Fibroblast of skin of scalp (primary cell): ENCODE measurements at places on chromosomes 6 and 20.

DNA sequence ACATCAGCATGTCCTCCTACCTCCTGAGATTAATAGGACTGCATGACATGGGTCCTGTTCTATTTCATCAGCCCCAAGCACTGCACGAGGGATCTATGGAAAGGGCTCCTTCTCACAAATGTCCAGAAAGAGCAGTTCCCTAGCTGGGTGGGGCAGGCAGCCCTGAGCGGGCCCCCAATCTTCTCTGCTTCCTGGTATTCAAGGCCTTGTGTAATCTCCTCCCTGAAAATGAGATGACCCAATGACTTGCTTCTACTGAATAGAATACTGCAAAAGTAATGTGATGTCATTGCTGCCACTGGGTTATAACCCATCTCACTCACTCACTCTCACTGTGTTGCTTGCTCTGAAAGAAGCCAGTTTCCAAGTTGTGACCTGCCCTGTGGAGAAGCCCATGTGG is 126.4 kb downstream of the OPRM1 start:
- no peak for DNase-seq

DNA sequence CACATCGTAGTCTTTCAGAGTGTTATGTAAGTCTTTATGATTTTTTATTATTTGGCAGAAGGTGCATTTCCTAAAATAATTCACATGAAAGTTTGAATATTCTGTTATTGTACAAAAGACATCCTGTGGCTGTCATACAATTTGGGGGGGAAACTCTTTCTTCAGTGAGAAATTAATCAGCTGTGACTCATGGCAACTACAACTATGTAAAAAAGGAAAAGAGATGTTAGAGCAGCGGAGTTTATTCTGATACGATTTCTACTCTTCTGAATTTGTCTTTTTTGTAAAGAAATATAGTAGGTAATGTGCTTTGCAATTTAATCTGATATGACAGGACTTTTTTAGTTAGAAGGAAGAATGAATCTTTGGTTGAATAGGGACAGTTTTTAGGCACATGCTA is 14.2 kb downstream of the COL19A1 start:
- DNase-seq: no peak

DNA sequence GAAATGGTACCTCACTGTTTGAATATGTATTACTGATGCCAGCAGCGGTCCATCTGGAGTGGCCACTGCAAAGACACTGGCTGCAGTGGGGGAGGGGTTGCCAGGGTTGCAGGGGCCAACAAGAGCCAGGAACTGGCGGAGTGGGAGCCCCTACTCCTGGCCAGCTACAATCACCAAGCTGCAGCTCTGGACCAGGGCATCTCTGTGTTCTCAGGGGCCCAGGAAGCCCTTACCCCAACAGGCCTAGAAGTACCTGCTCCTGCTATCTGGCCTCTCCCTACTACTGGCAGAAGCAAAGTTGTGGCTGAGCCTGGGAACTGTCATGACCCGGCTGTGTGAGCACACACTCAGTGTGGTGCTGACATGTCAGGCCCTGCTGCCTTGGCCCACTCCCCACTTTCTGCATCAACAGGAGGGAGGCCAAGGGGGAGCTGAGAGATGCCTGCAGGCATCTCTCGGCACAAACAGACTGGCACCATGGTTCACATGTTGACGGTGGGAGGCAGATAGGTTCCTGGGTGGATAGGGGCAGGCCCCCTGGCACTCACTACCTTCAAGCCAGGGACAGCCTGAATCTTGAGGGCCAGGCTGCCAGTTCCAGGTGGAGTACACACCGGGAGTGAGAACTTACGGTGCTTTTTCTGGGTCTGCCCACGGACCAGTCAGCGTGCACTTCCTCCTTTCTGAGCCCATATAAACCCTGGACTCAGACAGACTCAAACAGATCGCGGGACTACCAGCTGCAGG is 1188.0 kb downstream of the GRIK2 start:
- DNase-seq: no peak

DNA sequence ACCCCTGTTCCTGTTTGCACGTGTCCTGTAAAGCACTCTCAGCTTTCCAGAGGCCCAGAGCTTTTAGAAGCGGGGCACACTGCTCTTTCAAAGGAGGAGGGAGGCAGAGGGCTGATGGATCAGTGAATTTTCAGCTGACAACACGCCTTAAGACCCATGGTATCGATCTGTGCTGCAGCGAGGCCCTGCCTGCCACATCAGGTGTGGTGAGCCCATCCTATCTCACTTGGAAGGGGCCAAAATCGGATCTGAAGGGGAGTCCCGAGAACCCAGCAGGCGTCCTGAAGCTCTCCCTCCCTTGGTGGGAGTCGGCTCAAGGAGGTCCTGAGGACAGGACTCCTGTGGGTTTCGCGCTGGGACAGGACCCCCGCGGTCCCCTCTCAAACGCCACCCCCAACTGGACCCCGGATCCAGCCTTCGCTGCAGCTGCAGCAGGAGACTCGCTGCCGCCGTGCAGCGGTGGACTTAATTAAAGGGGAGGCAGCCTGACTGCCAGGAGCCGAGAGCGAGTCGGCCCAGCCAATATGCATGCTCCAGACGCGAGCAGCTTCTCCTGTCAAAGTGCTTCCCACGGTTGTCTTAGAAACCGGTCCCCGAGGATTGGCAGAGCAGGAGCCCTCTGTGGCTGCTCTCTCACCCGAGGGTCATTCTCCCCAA is 580.0 kb upstream of the ZNF337 start:
- peak; percentile 5 for DNase-seq

DNA sequence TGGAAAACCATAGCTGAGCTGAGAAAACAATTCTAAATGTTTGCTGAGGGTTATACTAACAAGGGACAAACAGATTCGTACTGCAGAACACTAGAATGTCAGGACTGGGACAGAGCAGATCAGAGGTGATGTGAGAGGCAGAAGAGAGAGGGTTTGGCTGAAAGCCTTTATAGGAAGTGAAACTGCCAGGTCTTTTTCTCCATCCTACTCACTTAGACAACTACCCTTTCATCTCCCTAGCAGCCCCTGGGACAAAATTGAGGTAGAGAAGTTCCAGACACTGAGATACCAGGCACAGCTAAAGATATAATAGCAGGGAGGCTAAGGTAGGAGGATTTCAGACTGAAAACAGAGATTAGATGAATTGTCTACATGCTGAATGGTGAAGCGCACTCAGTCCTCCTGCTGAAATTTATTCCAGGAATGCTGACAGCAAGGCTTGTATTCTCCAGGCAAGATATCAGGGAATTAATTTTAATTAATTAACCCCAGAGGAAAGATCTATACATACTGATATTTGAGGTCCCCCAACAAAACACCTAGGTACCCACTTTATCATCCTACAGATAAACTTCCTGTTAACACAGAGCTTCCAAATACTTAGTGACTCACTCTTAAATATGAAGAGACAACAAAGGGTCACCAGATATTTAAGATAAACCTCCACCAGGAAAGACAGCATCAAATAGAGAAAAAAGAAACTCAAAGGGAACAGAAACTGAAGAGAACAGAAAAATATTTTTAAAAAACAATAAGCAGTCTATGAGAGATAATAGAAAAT is 12.6 kb upstream of the EIF2S2 start:
- no peak for DNase-seq

DNA sequence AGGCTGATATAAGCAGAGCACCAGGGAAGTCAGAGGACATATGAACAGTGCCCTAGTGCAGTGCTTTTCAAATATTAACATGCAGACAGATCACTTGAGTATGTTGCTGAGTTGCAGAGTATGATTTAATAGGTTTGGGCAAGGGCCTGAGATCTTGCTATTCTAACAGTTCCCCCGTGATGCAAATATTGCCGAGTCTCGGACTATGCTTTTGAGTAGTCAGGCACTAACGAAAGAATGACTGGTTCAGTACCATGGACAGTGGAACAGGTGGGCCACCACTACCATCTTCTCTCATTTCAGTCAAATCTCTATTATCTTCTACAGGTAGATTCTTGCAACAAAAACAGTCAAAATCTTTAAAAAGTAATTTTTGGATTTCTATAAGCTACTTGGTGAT is 3.7 kb upstream of the TMEM200A start:
- DNase-seq: no peak

DNA sequence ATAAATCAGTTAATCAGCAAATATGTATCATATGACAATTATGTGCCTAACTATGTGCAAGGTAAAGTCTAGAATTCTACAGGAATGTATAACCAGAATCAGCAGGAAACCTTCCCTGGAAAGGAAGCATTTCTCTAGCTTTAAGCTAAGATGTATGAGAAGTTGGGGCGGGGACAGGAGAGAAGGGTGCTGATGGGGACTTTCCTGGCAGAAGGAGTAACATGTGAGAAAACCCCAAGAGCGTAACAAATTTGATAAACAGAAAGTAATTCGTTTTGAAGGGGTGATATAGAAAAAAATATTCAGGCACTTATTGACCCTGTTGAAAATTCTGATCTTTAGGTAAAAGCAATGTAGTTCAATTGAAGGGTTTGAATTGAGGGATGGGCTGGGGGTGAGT is 226.1 kb downstream of the KHDRBS2 start:
- DNase-seq: no peak

DNA sequence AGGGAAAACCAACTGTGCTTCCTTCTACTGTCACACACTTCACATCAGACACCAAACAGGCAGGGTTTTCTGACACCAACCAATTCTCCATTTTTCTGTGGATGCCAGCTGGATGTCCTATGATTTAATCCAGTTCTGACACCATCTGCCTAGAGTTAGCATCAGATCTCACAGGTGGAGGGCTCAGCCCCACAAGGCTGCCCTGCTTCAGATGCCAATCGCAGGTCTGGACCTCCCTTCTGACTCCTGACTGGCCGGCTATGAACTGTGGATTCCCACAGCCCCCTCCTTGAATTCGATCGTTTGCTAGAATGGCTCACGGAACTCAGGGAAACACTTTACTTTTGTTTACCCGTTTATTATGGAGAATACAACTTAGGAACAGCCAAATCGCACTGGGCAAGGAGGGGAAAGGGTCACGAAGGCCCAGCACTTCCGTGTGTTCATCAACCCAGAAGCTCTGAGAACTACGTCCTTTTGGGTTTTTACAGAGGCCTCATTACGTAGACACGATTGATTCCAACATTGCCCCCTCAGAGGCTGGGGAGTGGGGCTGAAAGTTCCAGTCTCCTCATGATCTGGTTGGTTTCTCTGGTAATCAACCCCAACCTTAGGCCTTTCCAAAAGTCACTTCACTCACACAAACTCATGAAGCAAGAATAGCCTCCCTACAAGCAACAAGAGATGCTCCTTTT is 25.4 kb upstream of the MAS1 start:
- no peak for DNase-seq

DNA sequence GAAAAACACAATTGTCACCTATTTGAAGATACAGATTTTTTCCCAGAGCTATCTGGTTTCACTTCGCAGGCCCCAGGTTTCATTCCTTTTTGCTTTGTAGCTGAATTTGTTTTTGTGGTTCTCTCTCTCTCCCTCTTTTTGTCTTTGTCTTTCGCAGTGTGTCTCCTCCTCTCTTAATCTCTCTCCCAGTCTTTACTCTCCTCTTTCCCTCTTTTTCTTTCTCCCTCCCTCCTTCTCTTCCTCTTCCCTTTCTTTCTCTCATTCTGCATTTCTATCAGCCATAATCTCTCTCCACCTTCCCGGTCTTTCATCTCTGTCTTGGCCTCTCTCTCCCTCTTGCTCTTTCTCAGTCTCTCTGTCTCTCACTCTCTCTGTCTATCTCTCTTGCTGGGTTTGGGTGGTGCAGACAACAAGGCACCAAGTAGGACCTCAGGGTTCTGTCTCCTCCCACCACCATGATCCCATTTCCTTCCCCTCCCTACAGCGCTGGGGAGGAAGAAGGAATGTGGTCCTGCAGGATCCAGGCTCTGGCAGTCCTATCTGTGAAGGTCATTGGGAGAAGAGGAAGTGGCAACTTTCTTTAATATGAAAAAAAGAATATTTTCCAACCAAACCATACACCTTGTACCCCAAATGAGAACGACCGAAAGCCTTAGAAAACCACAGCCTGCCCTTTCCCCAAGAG is 63.2 kb downstream of the BANF2 start:
- no peak for DNase-seq

GRCh38 chr6:44266347-44266746 is 996 bp upstream of the NFKBIE start:
- no peak for DNase-seq

DNA sequence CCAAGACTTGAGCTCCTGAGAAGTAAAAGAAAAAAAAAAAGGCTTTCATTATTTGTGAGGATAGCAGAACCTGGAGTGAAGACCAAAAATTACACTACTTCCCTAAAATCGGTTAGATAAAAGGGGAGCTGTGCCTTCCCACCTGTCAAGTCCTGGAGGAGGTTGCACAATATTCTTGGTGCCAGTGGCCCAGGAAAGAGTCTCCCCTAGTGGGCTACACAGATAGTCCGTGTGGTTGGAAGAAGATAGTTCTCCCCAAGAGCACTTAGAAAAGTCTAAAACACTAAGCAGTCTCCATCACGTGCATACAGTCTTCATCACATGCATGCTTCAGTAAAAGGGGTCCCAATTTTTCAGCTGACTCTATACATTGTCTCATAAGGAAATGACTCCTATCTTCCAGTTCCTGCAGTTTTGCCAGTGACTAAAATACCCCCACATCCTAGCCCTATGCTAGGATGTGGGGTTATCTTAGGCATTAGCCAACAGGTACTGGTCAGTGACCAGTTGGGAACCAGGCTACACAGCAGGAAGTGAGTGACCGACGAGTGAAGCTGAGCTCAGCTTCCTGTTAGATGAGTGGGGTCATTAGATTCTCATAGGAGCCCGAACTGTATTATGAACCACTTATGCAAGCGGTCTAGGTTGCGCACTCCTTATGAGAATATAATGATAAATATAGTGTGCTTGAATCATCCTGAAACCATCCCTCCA is 199.5 kb upstream of the FAM83B start:
- DNase-seq: no peak

GRCh38 chr6:108331982-108332381 is 37.1 kb downstream of the AFG1L start:
- DNase-seq: no peak

- DNase-seq: no peak
Observed at GRCh38 chr20:13778827-13779226, 5.9 kb downstream of the ESF1 start.

DNA sequence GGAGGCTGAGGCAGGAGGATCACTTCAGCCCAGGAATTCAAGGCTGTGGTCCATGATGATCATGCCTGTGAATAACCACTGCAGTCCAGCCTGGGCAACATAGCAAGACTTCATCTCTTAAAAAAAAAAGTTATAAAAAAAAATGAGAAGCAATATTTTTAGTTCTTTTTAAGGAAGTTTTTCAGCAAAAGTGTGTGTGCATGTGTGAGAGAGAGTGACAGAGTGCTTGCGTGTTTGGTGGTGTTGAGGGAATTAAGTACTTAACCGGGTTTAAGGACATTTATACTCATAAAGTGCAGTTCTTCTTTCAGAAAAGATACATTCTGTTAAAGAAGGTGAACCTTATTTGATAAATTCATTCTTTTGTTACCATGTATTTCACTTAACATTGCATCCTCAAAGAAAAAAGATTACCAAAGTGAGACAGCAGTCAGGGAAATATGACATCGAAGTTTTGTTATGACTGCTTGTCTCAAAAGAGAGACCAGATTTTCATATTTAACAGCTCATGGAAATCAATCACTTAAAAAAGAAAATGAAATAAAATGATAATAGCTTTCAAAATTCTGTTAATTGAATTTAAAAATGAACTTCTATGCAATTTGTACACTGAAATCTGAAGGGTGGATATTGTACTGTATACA is 254.7 kb downstream of the ARHGAP18 start:
- no peak for DNase-seq
